ENCODE measurements at places on chromosomes 3 and 15.

GRCh38 chr15:41943543-41944312, 28.6 kb downstream of the EHD4 start:
- no peak for DNase-seq

DNA sequence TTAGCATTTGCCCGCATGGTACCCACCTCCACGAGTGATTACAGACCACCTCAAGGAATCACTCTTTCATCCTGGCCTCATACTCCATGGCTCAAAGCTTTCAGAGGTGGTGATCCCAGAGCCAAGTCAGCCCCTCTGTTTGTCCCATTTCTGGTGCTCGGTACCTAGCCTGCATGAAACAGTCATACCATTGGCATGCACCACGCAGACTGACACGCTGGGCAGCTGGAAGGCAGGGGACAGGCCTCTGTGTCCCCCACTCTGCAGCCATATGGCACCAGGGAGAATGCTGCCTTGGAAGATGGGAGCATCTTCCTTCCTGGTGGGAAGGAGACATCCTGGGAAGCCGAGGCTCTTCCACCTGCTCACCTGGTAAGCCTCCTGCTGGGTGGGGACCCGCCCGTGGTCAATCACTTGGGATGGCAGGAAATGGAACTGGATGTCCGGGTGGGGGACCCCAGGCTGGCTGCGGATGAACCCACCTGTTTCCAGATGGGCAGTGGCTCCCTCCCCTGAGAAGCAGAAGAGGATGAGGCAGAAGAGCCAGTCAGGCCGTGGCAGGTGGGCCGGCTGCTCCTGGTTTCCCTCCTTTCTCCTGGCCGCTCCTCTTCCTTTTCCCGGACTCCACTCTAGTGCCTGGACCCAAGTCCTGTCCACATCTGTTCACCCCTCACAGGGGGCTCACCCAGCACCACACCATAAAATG, 26.9 kb downstream of the CHDH start:
- no peak for DNase-seq

DNA sequence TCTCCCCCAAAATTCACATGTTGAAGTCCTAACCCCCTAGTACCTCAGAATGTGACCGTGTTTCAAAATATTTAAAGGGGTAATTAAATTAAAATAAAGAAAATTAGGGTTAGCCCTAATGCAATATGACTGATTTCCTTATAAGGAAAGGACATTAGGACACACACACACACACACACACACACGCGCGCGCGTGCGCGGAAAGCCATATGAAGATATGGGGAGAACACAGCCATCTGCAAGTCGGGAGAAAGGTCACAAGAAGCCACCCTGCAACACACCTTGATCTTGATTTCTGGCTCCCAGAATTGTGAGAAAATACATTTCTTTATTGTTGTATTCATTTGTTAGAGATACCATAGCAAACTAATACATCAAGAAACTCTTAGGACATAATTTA, 54.6 kb upstream of the STXBP5L start:
- DNase-seq, result no peak

DNA sequence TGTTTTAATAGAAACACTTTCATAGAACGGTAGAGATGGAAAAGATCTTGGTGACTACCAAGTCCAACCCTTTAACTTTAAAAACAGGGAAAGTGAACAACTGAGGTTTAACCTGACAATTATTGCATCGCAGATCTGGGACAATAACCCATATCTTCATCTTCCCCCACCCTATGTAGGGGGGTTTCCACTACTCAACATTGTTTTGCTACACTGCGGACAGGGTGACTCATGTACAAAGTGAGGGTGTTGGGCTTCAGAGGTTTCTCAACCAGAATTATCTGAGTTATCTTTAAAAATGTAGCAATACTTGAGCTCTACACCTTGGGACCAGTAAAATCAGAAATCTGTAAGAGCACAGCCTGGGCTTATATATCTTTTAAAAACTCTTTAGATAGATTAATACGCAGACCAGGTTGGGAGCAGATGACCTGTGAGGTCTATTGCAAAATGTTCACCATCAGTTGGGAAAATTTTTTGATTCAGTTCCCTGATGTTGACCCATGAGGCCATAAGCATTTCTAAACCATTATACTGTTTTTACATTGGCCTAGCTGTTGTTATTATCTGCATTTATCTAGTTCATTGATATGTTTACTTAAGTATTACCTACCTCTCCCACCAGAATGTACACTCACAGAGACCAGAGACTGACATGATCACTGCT, 103.6 kb upstream of the ICE2 start:
- DNase-seq, result no peak

DNA sequence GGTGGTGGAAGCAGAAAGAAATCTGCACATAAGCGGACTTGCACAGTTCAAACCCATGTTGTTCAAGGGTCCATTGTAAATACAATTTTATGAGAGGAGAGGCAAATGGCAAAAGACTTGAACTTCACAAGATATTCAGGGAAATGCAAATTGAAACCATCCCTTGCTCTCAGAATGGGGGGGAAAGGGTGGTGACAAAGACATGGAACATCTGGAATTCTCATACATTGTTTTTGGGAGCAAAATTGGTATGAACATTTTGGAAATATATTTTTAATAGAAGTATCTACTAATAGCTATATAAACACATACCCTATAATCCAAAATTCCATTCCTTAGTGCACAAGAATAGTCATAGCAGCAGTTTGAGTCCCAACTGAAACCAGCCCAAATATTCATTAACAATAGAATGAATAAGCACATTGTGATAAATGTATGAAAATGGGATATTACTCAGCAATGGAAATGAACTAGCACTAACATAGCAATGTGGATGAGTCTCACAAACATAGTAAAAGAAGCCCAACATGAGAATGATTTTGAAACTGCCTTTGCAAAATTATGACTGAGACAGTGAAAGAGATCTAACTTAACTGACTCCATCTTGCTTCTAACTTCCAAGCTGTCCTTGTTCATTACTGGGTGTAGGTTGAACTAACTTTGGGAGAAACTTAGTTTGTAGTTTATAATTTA, 77.2 kb downstream of the CD200R1L start:
- peak; percentile 26 for DNase-seq

- DNase-seq, result peak; percentile 28
Observed at GRCh38 chr3:99747915-99748314, 69.7 kb upstream of the CMSS1 start.

- no peak for DNase-seq
Observed at GRCh38 chr15:66780973-66781718, 79.1 kb downstream of the SMAD6 start.

- DNase-seq, result no peak
Observed at GRCh38 chr3:117756563-117756962, 1047.0 kb downstream of the TUSC7 start.
